ENCODE measurements at places on chromosomes 11 and 22.

DNA sequence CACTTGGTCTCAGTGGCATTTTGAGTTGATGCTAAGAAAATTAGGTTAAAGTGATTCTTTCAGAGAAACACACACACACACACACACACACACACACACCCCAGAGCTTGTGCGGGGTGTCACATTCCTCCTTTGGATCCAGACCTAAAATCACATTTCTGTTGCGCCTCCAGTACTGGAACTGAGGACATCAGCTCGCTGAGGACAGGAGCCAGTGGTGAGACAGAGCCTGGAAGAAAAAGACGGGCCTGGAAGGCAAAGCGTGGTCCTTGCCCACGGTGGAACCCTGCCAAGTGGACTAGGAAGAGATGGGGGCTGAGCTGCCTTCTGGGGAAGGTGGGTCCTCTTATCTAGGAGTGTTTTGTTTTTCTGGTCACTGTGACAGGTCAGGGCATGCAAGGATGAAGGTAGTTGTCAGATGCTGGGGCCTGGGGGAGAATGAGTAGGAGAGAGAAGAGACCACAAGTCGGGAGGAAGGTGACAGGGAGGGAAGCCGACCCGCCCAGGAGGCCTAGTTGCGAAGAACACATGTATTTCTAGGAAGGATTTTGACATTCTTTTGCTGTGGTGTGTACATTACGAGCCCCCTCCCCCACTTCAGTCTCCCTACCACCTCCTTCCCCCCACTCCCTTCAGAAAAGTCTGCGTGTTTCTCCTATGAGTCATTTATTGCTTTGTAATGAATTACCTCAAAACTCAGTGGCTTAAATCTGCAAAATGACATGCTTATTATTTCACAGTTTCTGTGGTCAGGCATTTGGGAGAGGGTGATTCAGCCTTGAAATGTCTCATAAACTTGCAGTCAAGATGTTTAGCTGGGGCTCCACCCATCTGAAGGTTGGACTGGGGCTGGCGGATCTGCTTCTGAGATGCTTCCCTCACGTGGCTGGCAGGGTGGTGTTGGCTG lies 4.8 kb upstream of the ELFN2 start:
- DNase-seq, result peak; percentile 95

DNA sequence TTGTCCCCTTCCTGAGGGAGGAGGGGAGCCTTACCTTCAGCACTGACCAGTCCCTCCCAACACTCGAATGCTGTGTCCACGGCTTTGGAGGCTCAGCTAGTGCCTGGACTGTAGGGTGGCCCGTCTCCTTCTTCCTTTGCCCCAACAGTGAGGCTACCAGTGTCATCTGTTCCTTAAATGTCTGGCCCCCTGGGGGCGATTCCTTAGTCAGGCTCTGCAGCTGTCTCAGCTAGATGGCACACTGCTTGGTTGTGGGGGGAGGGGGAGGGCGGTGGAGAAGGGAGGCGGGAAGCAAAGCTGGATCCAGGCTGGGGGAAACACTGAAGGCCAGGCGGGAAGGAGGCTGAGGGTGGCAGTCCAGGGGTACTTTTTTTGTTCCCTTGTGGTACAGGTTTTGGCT lies at the start of gene IGSF22:
Gene IGSF22, minus strand, starts transcription at position 149 of the 400 bp plus-strand sequence. CDS start 1,952 bp downstream, outside the sequence.
- DNase-seq, result no peak

GRCh38 chr11:132866783-132867545 lies 665.3 kb downstream of the OPCML start:
- DNase-seq, result peak; percentile 30

DNA sequence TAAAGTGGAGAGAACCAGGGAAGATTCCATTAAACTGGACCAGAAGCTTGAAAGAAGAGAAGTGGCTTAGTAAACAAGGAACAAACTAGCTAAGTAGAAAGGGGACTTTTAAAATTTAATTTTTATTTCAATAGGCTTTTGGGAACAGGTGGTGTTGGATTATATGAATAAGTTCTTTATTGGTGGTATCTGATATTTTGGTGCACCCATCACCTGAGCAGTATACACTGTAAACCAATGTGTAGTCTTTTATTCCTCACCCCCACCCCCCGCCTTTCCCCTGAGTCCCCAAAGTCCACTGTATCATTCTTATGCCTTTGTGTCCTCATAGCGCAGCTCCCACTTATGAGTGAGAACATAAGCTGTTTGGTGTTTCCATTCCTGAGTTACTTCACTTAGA lies 7.4 kb downstream of the ACAT1 start:
- no peak for DNase-seq
